Stimulated activated CD4-positive, alpha-beta T cell treated with anti-CD3 and anti-CD28 coated beads, TNF-alpha, amount 100 ng/mL, for 48 hours (primary cell): ENCODE measurements at places on chromosomes 5 and 9.

GRCh38 chr9:124629600-124629999 is 122.4 kb upstream of the NR5A1 start:
- DNase-seq, result no peak

GRCh38 chr9:120331913-120332312 is 248.1 kb downstream of the CDK5RAP2 start:
- DNase-seq, result no peak

DNA sequence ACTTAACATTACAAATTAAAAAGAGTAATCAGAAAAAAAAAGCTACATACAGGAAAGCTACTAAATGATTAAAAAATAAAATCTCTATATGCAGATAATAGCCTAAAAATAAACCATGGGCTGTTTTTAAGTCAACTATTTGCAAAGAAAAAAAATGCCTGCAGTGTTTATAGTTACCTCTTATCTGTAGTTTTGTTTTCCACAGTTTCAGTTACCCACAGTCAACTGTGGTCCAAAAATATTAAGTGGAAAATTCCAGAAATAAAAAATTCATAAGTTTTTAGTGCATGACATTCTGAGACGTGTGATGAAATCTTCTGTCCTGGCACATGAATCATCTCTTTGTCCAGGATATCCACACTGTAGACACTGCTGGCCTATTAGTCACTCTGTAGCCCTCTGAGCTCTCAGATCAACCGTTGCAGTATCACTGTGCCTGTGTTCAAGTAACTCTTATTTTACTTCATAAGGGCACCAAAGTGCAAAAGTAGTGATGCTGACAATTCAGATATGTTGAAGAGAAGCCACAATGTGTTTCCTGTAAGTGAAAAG is 59.2 kb downstream of the PRELID2 start:
- DNase-seq, result no peak

- no peak for DNase-seq
Observed at GRCh38 chr5:15506146-15506545, 6.2 kb downstream of the FBXL7 start.

- no peak for DNase-seq
Observed at GRCh38 chr9:108621991-108622855, 233.6 kb downstream of the ACTL7B start.
